ENCODE measurements at places on chromosomes 3 and 15. TPM values are rescaled to one million over a fixed set of nuclear protein-coding genes. Genes with fewer than 3 reads are reported as not detected.

The FHIT gene
- total RNA-seq = 1.5 TPM

The KCNH8 gene
- total RNA-seq = not detected

The FSTL1 gene
- 765 TPM for total RNA-seq

The RPUSD2 gene
- 7.6 TPM for total RNA-seq

The CFAP20DC gene
- 1.3 TPM for total RNA-seq

The GUCA1C gene
- not detected for total RNA-seq

The SCAMP5 gene
- 2.2 TPM for total RNA-seq

The TMEM212 gene
- not detected for total RNA-seq

The ARNT2 gene
- 9.4 TPM for total RNA-seq

The FRMD5 gene
- total RNA-seq = 16.3 TPM

The MESP2 gene
- total RNA-seq = 2.9 TPM

The FOXB1 gene
- total RNA-seq = not detected
